ENCODE measurements at places on chromosomes 5 and 9.

- DNase-seq, result no peak
Observed at GRCh38 chr9:108225149-108225800, 630.5 kb downstream of the ACTL7B start.

GRCh38 chr9:97310023-97310422 is 2.6 kb downstream of the CCDC180 start:
- no peak for DNase-seq

GRCh38 chr5:33166522-33166921 is 274.2 kb upstream of the TARS1 start:
- DNase-seq, result no peak

DNA sequence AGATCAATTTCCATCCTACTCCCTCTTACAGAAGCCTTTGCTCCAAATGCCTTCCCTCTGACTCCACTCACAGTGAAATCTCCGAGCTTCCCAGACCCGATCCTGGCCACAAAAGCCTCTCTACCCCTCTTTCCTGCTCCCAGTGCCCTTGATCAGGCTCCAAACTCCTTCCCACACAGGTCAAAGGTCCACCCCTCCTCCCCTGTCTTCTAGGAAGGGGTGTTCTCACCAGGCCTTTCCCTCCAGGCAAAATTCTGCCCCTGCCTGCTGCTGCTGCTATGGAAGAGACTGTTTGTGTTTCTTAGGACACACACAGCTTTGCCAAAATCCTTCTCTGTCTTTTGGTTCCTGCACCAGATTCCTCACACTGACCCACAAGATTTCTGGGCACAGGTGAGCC is 85.8 kb upstream of the ALDH1A1 start:
- DNase-seq, result no peak

- no peak for DNase-seq
Observed at GRCh38 chr9:16687678-16688369, 182.6 kb downstream of the BNC2 start.

DNA sequence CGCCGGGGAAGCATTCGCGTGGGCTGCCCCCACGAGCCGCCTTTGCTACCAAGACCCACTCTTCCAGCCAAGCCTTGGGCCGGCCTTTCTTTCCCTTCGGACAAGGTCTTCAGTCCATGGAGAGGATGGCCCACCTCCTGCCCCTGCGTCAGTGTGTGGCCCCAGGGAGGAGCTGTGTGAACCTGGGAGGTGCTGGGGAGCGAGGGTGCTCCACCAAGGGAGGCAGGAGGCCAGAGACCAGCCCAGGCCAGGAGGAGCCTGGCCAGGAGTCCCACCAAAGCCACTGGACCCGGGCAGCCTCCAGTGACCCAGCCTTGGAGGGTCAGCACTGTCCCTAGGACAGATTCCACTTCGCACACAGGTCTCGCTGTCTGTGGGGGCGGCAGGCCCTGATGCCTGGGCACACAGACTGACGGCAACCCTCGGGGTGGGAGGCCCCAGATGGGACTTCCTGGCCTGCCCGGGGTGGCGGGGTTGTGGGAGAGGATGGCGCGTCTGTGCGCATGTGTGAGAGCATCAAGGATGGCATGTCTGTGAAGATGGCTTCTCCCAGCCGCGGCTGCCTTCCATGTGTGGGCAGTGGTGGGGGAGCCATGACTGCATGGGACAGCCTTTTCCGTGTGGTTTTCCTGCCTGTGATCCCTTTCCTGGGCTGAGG is 113.3 kb upstream of the LPCAT1 start:
- no peak for DNase-seq

GRCh38 chr9:33300546-33300945 is 10.2 kb downstream of the NFX1 start:
- DNase-seq, result no peak

- DNase-seq, result no peak
Observed at GRCh38 chr5:160477266-160477970, 55.8 kb downstream of the PTTG1 start.

- no peak for DNase-seq
Observed at GRCh38 chr9:82410866-82411265, 422.3 kb downstream of the SPATA31D1 start.

- no peak for DNase-seq
Observed at GRCh38 chr5:106825374-106825773, 845.4 kb downstream of the EFNA5 start.

- DNase-seq, result no peak
Observed at GRCh38 chr5:153903321-153903720, 135.4 kb downstream of the FAM114A2 start.

GRCh38 chr5:76165711-76166374 is 82.7 kb downstream of the SV2C start:
- no peak for DNase-seq

DNA sequence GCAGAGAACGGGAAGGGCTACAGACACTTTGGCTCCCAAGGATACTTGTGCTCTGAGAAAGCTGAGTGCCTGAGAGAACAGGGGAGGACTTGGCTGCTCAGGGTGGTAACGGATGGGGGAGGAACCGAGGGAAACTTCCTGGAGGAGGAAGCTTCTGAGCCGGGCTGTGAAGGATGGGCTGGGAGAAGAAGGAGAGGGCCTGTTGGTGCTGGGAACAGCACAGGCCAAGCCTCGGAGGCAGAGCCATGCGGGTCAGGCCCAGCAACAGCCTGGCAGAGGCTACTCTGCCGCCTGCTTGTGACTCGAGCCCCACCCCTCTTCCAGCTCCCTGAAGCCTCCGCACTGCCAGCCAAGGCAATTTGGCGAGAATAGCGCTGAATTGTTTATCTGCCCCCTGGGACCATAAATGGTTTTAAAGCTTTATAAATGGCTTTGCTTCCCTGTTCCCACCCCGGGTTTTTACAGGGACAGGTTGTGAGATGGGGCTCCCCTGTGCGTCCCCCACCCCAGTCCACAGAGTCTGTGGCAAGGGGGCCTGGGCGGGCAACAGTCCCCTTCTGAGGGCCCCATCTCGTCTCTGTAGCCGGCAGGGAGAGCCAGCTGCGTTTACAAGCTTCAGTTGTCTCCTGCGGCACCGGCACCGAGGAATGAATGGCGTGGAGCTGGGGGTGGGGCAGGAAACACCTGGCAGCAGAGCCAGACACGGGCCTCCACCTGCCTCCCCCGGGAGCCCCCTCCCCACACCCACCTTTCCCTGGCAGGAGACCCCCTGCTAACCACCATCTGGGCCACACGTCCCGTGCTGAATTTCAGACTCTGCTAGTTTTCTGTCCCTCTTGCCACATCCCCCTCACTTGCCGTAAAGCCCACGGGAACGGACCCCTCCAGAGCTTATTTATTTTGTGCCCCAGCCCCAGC is 24.4 kb downstream of the FAM163B start:
- DNase-seq, result no peak

DNA sequence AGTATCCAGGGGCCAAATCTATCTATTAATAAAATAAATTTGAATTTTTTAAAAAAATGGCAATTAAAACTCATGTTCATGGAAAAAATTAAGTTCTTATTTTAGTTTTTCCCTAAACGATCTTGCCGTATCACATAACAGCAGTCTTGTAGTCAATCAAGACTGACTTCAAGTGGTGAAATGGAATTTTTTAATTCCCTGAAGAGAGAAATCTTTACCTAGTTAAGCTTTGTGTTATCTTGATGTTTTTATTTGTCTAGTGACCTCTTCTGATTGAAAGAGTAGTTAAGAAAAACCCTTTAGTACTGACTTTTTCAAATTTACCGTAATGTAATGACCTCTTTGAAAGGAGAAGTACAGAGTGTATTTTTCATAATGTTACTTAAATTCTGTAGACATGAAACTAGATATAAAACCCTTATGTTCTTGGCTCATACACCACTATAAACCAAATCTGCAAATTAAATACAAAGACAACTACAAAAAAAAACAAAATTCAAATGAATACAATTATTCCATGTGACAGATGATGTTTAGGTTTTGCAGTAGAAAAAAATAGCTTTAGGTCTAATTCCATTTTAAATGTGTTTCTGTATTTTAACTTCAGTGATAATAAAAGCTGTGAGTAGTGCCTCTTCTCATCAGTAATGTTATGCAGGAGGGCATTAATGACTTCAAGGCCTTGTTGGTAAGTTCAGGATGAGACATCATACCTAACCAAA is 19.8 kb downstream of the TGFBR1 start:
- DNase-seq, result no peak

- DNase-seq, result no peak
Observed at GRCh38 chr9:81861644-81862043, 66.6 kb upstream of the SPATA31D4 start.

- no peak for DNase-seq
Observed at GRCh38 chr5:158268286-158268685, 409.3 kb upstream of the CLINT1 start.

GRCh38 chr9:70566751-70567150 is 152.3 kb upstream of the KLF9 start:
- no peak for DNase-seq

DNA sequence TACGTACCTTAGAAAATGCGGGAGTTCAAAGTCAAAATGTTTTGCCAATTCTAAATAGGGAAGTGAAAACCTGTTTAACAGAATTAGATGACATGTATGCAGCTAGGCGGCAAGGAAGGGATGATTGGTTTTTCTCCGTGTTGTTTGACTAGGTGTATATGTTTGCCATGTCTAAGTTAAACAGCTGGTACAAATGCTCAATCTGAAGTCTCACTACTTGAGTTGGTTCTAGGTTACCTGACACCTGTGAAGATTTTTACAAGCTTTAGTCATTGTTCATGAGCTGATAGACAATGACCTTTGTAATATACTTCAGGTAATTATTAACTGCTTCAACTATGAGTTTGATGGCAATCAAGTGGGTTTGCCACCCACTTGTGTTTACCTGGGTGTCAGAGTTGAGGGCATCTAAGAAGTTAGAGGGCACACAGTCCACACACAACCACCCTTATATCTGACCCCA is 74.3 kb downstream of the SLC44A1 start:
- DNase-seq, result no peak

DNA sequence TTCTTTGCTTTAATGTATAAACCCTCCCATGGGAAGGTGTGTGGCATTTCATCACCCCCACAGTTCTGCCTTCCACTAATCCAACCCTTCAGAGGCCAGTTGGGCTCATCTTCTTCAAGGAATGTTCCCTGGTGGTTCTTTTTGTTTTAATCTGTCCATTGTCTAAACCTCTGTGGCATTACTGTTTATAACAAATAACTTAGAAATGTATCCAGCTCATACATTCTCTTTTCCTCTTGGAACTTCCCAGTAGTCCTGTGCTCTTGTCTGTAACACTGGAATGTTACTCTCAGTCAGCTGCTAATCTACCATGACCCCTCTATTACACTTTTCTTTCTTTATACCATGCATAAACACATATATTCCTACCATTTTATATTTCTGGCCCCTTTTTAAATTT is 213.5 kb upstream of the TARS1 start:
- DNase-seq, result no peak

DNA sequence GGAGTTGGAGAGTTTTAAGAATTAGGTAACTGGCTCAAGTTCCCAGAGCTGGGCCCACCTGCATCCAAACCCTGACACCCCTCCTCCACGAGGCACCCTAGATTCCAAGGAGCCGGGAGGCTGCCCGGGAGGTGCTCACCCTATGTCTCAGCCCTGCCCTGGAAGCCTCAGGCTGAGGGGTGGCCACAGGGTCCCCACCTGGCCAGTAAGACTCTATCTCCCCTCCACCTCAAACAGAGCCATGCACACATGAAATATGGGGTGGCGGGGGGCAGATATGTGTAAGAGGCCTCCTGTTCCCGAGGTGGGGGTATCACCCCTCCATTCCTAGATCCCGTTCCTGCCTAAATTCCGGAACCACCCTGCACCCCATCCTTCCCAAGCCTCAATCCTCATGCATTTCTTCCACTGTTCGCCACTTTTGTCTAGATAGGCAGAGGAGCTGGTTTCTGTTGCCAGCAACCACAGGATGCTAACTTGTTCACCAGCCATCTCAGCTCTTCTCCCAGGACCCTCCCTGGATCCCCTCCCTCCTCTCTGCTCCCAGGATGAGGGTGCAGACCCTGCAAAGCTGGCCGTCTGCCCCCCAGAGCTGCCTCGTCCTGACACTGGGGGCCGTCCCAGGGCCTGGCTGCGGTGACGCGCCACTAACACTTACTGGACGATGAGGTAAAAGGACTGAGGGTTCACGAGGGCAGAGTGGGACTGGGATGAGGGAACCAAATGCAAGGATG is 44.1 kb downstream of the COL23A1 start:
- no peak for DNase-seq

DNA sequence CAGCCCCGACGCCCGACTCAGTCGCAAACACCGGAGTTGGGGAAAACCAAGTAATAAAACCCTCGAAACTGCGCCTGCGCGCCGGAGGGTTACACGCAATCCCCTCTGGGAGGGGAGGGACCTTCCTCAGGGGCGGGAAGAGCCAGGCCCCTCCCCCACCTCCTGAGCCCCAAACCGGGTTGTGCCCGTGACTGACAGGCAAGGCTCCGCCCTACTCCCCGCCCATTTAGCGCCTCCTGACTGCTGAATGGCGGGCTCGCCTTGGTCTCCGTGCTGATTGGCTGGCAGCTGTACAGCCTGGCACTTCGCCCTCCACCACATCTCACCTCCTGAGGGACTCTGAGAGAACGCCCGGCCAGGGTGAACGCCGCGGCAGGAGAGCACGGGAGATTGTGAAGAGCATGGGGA is at the start of gene PRDM9:
PRDM9 (plus strand) TSS at position 332 of the 408 bp plus-strand sequence. CDS start 1,425 bp downstream, outside the sequence.
- no peak for DNase-seq

GRCh38 chr9:73845954-73846690 is 651.0 kb upstream of the RORB start:
- no peak for DNase-seq

DNA sequence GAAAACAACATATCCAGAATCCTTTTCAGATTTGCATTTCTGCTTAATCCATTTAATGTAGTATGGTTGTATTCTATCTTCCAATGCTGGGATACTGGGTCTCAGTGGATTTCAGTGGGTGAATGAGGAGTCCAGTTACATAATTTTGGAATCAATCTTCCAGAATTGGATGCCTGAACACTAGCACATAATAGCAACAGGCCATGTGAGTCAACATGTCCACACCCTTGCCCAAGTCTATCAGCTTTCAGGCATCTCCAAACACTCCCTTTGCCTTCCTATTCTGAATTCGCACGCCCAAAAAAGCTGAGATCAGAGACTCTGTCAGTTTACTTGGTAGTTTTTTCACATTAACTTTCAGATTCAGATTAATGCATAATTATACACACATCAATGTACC is 202.6 kb downstream of the TSSK1B start:
- DNase-seq, result no peak

DNA sequence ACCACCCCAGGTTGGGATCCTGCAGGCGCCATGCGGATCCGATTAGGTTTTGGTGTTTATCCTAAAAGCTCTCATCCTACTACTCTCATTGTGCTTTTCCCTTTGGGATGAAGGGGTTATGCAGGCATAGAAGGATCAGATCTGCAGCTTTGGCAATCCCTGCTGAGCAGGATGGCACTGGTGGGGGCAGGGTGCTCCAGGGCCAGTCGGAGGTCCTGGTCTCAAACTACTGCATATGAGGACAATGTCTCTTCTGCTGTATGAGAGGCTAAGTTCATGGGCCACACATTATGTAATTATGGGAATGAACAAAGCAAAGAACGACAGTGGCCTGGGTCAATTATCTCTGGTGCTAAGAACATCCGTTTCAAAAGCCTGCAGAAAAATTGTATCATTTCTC is 334.2 kb downstream of the IRX1 start:
- no peak for DNase-seq

Data from activated CD4-positive, alpha-beta T cell treated with anti-CD3 and anti-CD28 coated beads, Interleukin-2, Interleukin-4, amounts not matched to agents 100 ng/mL and 50 ng/mL, durations not matched to agents 16 hours and 8 hours (primary cell).